ENCODE measurements at places on chromosomes 1 and 21.
A peak's percentile ranks its signal among the peaks of the same experiment; 100 is the strongest.

DNA sequence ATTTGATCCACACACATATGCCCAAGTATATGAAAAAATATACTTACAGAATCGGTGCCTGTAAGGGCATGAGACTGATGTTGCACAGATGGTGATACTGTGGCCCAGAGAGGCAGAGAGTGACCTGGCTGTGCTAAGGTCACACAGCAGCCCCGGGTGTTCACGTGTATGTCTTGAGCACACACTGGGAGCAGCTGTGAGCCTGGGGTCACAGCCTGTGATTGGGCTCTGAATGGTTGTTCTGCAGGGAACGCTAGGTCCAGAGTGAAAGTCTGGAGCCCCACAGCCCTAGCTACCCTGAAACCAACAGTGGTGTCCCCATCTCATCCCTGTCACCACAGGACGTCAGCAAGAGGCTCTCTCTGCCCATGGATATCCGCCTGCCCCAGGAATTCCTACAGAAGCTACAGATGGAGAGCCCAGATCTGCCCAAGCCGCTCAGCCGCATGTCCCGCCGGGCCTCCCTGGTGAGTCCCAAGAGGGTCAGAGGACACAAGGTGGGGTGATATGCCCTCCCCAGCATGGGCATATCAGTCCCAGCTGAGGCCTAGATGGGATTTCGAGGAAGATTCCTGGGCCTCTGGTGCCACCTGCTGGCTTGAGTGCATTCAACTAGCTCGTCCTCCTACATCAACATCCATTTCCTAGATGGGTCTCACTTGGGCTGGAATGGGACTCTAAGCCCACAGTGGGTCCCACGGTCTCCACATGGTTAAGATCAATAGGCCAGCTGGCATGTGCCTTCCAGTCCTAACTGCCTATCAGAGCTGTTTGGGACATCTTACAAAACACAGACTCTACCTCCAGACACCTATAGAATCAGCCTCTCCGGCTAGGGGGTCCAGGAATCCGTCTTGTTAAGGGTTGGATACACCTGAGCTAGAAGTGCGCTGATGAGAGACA lies 19.7 kb downstream of the CDK18 start:
- no peak for DNase-seq

DNA sequence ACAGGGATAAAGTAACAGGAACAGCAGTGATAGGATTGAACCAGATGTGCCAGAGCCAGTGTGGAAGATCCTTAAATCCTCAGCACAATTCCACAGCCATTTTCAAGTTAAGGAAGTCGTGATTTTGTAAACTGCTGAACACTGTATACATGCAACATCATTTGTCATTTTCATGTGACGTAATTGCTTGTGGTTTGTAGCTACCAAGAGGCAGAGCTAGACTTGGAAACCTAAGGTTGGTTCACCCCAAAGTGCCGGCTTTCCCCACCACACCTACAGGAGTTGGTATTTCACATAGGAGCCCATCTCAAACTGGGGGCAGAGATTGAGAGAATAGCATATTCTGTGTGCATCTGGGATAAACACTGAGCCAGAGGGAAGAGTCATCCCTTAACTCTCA lies 113.9 kb downstream of the CAPN8 start:
- DNase-seq = peak; percentile 25

GRCh38 chr1:9596415-9597123 lies 7.9 kb downstream of the TMEM201 start:
- no peak for DNase-seq

DNA sequence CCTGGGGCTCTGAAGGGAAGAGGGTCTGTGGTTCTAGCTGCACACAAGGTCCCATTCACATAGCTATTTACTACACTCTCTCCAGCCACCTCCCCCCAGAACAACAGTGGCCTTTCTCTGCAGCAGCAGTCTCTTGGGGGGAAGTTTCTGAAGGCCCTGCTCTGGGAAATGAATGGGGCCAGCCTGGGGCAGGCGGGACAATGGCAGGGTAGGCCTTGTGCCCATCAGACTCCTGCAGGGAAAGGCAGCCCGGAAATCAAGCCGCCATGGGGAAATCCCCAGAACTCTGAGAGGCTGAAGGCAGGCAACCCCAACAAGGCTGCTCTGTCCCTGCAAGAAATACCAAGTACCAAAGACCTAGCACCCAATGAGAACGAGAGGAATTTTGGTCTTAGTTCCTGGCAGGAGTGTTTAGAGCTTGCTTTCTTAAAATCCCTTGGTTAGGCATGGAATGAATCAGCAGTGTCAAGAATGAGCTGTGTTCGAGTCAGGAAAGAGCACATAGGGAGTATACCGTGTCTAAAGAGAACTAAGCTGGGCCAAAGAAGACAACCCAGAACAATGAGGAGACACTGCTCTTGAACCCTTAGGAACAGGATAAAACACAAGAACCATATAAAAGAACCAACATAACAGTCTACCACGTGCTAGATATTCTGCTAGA lies 11.3 kb downstream of the ARHGEF11 start:
- DNase-seq = peak; percentile 20

Measured in astrocyte (in vitro differentiated cells and primary cell).